ENCODE measurements at places on chromosomes 4 and X.

GRCh38 chr4:148053298-148054003 lies 321.6 kb downstream of the ARHGAP10 start:
- no peak for DNase-seq

DNA sequence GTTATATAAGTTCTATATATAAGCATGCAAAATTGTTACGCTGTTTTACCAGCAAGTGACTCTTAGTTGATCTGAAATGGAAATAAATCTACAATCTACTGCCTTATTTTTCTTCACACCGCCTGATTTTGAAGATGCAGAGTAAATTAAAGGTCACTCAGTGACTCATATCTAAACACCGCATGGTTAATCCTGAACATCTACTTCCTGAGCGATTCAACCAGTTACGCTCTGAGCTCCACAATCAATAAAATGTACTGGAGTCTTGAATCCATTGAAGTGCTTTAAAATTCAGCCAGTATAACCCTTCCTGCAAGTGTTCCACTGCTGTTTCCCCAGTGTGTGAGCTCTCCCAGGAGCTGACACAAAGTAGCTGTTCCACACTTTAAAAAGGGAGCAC lies 192.8 kb downstream of the SLC7A11 start:
- no peak for DNase-seq

GRCh38 chr4:156884183-156884582 lies 87.4 kb downstream of the PDGFC start:
- DNase-seq, result no peak

DNA sequence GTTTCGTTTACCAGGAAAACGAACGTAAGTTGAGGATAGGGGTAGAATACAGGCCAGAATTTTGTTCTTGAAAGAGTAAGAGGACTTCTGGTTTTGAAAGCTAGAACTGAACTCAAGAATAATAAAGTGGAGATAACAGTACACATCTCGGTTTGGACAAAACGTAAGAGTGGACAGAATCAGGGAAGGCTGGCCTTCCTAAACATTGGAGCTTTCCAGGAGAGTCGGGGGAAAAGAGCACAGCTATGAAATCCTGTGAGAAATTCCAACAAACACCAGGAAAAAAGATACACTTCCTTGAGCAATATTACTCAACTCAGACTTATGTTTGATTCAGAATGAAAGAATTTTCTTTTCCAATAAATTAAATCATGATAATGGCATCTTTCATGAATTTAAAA lies 1.2 kb downstream of the CTSO start:
- no peak for DNase-seq

DNA sequence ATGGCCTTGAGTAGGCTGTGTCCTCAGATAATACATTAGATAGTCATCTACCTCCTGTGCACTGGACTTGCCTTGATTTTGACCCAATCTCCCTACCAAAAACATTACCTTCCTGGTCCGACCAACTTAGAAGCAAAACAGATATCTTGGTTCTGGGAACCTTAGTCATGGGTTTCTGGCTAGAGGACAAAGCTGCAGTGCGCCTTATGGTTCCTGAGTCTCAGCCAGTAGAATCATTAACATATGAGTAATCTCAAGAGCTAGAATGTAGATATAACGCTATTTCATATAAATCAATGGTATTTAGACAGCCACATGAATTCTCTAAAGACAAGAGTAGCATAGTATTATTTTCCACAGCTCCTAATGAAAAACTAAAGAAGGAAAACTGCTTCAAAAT lies 83.1 kb downstream of the GRIA3 start:
- no peak for DNase-seq

Data from CD4-positive, alpha-beta T cell treated with Interleukin-17A for 1 hour (primary cell).